ENCODE measurements at places on chromosomes 2 and 18.

DNA sequence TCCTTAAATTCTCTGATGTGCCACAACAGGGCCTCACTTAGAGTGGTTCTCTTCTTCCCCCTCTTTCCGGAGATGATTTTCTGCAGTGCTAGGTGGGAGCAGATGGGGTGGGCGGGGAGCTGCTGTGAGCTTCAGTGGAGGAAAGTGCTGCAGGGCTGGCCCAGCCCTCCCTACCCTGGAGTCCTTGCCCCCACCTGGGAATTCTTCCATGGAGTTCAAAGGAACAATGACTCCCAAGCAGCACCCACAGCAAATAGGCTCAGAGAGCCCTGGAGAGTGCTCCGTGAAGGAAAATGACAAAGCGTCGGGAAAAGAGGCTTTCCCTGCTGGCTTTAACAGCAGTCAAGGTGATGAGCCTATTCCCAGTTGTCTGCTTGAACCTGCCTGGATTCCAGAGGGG lies 28.8 kb downstream of the LOXHD1 start:
- no peak for DNase-seq

GRCh38 chr2:226002438-226002837 lies 602.9 kb downstream of the NYAP2 start:
- peak; percentile 56 for DNase-seq

- no peak for DNase-seq
These were observed 54.1 kb upstream of the MEX3C start for GRCh38 chr18:51251625-51252024.

GRCh38 chr2:232634206-232635150 lies 1.1 kb downstream of the EFHD1 start:
- DNase-seq, result no peak

DNA sequence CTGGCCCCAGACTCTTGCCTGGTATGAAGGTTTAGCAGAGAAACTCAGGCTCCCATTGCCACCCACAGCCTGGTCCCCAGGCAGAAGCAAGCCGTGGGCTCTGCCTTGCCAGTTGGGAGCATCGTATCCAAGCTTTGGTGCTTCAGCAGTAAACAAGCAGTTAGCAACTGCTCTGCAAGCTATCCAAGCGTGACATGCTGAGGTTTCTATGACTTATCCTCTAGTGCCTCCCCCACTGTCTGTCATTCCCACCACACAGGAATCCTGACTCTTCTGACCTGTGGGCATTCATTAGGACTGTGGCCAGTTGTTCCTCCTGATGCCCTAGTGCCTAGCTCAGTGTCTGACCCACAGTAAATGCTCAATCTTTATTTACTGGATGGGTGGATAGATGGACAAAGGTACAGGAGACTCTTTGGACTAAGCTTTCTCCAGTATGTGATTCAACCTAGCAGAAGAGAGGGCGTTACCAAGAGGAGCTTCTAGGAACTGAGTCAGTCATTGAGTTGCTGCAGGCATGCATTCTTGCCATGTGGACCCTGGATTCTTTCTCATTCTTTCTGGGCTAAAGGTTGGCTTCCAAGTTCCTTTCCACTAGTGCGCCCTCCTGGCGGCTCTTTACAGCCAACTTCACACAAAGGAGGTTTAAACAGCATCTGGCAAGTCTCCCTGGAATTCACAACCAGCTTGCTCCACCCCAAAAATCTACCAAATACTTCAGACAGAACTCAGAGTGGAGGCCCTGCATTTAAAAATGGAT lies 40.6 kb upstream of the MRPL19 start:
- peak; percentile 66 for DNase-seq

- DNase-seq, result no peak
These were observed 133.2 kb downstream of the NAPG start for GRCh38 chr18:10659000-10659399.

Measured in myocyte (in vitro differentiated cells).